ENCODE measurements at places on chromosomes 4 and X.
A peak's percentile ranks its signal among the peaks of the same experiment; 100 is the strongest.

GRCh38 chrX:133497356-133497755 is 82.1 kb upstream of the GPC4 start:
- no peak for DNase-seq

DNA sequence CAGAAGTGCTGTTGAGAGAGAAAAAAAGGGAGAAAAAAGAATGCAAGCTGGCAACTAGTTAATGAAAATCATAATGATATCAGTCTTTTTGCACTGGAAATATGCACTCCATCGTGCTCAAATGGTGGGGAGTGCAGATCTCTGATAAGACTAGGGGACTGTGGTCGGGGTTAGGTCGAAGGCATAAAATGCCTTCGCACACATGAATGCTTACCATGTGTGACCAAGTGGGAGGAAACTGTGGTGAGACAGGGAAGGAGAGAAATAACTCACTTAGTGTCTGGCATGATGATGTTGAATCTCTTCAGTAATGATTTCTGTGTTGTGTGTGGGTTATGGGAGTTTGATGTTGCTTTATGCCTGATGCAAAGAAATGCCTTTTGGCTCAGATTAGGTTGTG is 358.9 kb downstream of the FBXO8 start:
- DNase-seq, result no peak

GRCh38 chr4:153794006-153794405 is 5.1 kb upstream of the SFRP2 start:
- DNase-seq, result no peak

DNA sequence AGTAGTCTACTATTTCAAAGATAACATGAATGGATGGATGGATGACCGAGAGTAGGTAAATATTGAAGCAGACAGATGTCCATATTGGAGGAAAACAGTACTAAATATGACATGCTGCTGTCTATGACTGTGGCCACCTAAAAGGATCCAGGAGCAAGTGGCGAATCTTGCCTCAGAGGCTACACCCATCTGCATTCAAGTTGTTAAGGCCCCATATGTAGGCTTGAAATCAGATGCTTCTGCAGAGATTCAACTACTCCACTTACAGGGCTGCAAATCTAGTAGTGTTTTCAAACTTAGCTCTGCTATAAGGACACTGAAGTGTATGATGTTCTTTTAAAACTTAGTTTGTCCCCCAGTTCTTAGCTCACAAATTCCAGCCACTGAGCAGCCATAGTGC is 28.9 kb downstream of the SEPSECS start:
- no peak for DNase-seq

DNA sequence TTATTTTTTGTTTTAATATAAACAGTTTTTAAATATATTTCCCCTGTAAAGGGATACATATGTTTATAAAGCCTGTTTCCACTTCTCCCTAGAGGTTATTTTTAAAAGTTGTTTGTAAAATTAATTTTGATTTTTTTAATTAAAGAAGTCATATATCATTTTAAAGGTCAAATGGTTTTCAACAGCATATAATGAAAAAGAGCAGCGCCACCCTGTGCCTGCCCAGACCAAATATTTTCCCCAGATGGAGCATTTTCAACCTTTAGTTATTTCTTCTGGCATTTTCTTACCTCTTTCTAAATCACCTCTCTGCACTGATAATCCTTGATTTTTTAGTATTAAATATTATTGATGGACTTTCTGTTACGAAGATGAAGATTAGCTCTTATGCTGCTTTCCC is 21.0 kb downstream of the MSX1 start:
- DNase-seq, result no peak

DNA sequence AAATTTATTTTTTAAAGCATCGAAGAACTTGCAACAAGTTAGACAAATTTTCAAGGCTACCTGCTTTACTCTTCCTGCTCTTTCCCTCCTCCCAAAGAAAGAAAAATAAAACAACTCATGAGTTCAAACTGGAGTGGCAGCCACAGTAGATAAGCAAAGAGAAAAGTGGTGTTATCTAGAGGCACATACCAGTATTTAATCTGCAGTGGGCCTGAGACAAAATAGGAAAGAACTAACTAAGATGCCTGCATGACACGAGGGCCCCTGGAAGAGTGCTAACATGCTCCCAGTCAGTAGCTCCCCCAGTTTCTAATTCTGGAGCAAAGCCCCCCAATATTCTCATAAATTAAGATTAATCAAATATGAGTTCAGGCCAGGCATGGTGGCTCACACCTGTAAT is 7.9 kb downstream of the ARL9 start:
- DNase-seq, result no peak

DNA sequence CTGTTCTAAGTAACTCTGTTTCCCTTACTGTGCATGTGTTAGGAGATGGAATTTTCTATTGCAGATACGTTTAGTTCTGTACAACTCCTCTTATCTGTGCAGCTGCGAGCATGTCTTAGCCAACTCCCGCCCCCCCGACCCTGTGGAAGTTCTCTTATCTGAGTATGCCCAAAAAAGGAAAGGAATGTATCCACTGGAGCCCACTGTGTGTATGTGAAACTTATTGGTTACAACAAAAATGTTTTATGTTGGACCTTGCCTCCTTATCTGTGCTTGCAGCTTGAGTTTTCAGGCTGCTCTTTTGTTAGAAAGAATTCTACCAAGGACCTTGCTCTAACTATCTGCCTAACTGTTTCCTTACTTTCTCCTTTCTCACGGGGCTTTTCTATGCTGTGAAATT is 24.2 kb upstream of the DCAF8L2 start:
- no peak for DNase-seq

GRCh38 chr4:102411408-102411807 is 66.1 kb upstream of the SLC39A8 start:
- no peak for DNase-seq

DNA sequence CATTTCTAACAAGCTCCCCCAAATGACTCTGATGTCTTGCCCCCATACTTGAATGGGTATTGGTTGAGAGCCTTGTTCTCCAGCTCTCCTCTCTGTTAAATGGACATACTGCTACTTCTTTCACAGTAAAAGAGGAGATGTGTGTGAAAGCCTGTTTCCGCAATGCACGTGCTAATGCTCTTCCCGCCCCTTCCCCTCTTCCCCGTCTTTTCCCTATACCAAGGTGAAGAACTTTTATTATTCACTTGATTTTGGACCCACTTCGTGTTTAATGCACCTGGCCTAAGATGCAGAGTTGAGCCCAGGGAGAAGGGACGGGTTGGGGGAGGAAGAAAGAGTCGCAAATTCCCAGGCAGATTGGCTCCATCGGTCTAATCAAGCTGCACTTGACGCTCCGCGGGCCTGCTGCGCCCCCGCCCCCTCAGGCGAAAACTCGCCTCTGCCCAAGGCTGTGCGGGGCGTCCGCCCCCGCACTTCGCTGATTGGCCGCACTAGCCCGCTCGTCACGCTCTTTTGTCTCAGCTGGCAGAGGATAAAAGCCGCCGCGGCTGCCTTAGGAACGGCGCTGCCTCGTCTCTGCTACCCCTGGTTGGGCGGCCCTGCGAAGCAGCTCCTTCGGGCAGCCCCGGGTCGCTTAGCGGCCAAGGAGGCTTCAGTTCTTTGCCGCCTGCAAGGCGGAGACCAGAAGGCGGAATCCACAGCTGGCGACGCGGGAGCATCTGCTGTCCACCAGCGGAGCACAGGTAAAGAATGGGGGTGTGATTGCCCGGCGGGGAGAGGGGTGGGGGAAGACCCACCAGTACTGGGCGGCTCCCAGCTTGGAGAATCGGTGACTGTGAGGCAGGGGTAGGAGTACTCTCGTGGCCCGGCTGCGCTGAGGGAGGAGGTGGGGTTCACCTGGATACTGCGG is at the start of gene ZCCHC12:
TSS of gene ZCCHC12 (plus strand) at position 562 of the 910 bp plus-strand sequence. CDS start 1,421 bp downstream, outside the sequence.
- peak; percentile 14 for DNase-seq

DNA sequence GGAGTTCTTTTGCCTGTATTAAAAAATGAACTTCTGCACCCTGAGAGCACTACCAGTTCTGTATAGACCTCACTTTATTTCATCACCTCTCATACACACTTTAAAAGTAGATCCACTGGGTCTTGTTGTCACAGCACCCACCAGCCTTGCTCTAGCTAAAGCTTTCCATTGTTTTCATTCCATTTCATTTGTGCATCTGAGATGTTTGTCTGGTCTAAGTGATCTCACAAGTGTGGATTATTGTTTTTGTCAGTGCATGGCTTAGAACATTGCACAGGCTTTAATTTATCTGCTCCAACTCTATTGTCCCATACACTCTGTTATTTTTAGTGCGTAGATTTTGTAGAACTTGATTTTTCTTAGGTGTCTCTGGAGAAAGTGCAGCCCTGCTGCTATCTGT is 1157.5 kb upstream of the PABPC4L start:
- no peak for DNase-seq

DNA sequence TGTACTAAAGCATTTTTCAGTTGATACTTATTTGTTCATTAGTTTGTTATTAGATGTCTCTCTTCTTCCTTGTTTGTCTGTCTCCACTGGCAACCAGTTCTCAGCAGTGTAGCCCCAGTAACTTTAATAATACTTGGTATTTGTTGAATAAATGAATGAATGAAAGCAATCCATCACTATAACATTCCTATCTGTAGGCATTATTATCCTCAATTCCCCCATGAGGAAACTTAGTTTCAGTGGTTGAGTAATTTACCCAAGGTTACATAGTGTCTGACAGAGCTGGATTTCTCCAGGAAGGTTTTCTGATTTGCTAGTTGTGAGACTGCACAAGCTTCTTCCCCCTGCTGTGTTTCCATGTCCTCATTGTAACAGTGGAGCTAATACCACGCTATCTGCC is 27.8 kb upstream of the MAOB start:
- no peak for DNase-seq

DNA sequence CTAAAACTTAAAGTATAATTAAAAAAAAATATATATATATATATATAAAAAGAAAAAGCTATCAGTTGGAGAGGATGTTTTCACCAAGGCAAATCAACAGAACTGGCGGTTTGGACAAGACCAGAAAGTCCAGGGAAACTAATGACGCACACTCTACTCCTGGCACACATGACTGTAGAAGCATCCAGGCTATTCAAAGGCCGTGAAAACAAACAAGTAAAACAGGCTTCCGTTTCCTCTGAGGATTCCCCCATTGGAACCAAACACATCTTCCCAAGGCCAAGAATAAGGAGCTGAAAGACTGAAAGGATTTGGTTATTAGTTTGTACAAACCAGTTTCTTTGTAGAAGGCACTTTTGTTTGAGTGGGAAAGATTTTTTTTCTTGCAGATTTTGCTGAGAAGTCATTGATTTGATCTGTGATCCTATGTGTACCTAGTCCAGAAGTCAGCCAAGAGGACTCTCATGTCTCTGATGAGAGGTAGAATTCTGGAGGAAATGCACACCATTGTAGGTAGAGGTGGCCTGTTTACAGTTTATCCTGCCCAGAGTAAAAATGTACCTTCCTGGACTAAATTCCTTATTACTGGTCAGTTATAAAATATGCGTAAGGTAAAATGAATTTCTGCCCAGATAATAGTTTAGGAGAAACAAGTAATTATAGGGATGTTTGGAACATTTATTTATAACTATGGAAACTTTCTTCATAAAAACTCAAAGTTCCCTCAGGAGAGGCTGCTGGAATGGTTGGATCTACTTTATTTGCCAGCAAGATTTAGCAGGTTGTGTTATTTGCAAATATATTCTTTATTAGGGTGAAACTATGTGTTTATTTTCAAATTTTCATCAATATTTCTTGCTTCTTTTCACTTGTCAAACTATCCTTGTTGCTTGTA is 66.5 kb downstream of the DMP1 start:
- DNase-seq, result no peak

Measured in suppressor macrophage (primary cell).